Endodermal cell (in vitro differentiated cells): ENCODE measurements at places on chromosomes 16 and 17. TPM values are rescaled to one million over a fixed set of nuclear protein-coding genes. Genes with fewer than 3 reads are reported as not detected.

GRCh38 chr17:17354560-17355349 lies 51.6 kb downstream of the NT5M start:
- H3K4me3 ChIP-seq = no peak overlapping the region
- H3K27ac ChIP-seq = no peak overlapping the region
- H3K36me3 ChIP-seq = no peaks in the 10 kb centered on the region

OR3A3 gene
- not detected in 3 replicates for total RNA-seq

DNA sequence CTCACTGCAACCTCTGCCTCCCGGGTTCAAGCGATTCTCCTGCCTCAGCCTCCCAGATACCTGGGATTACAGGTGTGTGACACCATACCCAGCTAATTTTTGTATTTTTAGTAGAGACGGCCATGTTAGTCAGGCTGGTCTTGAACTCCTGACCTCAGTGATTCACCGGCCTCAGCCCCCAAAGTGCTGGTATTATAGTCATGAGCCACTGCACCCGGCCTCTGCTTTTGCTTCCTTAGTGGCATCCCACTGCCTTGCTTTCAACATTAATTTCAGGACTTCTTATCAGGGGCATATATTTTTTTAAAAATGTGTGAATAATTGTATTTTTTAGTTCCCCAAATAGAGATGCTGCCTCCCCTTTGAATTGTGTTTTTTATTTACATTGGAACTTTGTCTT lies 98.8 kb downstream of the SYCE1L start:
- no peaks in the 10 kb centered on the region for H3K4me1 ChIP-seq
- no peak overlapping the region for H3K27ac ChIP-seq
- peaks cover 37% of the 10 kb centered on the region for H3K36me3 ChIP-seq
- DNase-seq = no peak
- no peak overlapping the region for H3K4me3 ChIP-seq

TNFRSF12A gene
- total RNA-seq = 43.5 and 45.9 TPM in 2 replicates

- H3K4me3 ChIP-seq = no peak overlapping the region
- no peaks in the 10 kb centered on the region for H3K4me1 ChIP-seq
- H3K36me3 ChIP-seq = no peaks in the 10 kb centered on the region
- H3K27ac ChIP-seq = no peak overlapping the region
- peaks cover 58% of the 10 kb centered on the region for H3K27me3 ChIP-seq
- no peak for DNase-seq
Measured at GRCh38 chr16:6484935-6485334, 847.7 kb upstream of the RBFOX1 start.

- no peak overlapping the region for H3K4me3 ChIP-seq
- H3K36me3 ChIP-seq = no peaks in the 10 kb centered on the region
- no peak overlapping the region for H3K27ac ChIP-seq
- H3K27me3 ChIP-seq = peaks cover 10% of the 10 kb centered on the region
- H3K4me1 ChIP-seq = peaks cover 17% of the 10 kb centered on the region
Measured at GRCh38 chr16:51161440-51162195, 10.5 kb upstream of the SALL1 start.

TIMP2 gene
- 30.8 to 36.9 TPM (median 36.5 TPM) in 3 replicates for total RNA-seq

GRCh38 chr17:21508211-21508610 lies 132.1 kb downstream of the KCNJ12 start:
- H3K27ac ChIP-seq = no peak overlapping the region
- H3K4me1 ChIP-seq = no peaks in the 10 kb centered on the region

- no peak overlapping the region for H3K4me3 ChIP-seq
- no peaks in the 10 kb centered on the region for H3K36me3 ChIP-seq
- no peak overlapping the region for H3K27ac ChIP-seq
- no peak for DNase-seq
- H3K27me3 ChIP-seq = no peaks in the 10 kb centered on the region
- H3K4me1 ChIP-seq = peaks cover 3% of the 10 kb centered on the region
Measured at GRCh38 chr16:72997141-72997542, 50.8 kb downstream of the ZFHX3 start.

DNA sequence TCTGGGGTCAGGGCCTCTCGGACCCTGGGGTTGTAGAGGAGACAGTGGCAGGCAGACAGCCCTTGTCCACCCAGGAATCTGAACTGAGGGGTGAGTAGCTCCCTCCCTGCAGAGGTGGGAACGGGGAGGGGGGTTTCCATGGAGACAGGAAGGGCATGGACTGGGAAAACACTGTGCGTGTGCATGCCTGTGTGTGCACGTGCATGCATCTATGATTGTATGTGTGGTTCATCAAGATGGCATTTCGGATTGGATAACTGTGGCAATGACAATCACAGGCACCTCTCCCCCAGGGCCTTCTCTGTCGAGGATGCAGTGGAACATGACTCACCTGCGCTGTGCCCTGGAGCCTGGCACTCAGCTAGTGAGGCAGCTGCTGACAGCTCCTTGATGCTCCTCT lies 6.1 kb upstream of the CD300C start:
- H3K4me3 ChIP-seq = no peak overlapping the region
- H3K27ac ChIP-seq = peak overlapping the region; percentile 3
- DNase-seq = no peak
- no peaks in the 10 kb centered on the region for H3K4me1 ChIP-seq

- no peak overlapping the region for H3K27ac ChIP-seq
- peak; percentile 83 for DNase-seq
- H3K27me3 ChIP-seq = no peaks in the 10 kb centered on the region
- no peak overlapping the region for H3K4me3 ChIP-seq
- H3K36me3 ChIP-seq = peaks cover 2% of the 10 kb centered on the region
Measured at GRCh38 chr16:3101018-3101840, 2.1 kb upstream of the ZSCAN10 start.

KRT222 gene
- 2.3 to 3.2 TPM (median 3.0 TPM) in 3 replicates for total RNA-seq

DNA sequence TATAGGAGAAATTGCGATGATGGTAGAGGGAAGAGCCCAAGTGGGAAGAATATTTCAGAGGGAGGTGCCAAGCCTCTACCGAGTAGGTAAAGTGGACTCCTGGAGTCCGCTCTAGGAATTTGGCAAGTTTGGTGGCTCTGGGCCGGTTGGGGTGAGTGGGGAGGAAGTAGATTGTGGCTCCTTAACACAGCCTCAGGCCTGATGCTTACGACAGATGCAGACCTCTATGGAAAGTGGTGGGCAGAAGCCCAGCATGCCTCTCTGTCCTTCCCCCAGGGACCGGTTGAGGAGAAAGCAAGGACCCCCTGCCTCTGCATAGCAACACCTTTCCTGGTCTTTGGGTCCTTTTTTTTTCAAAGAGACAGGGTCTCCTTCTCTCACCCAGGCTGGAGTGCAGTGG lies 55.9 kb upstream of the SIAH1 start:
- no peak overlapping the region for H3K27ac ChIP-seq
- no peaks in the 10 kb centered on the region for H3K4me1 ChIP-seq
- DNase-seq = no peak
- H3K27me3 ChIP-seq = no peaks in the 10 kb centered on the region
- H3K36me3 ChIP-seq = no peaks in the 10 kb centered on the region
- H3K4me3 ChIP-seq = no peak overlapping the region

- peak overlapping the region; percentile 76 for H3K4me3 ChIP-seq
- DNase-seq = peak; percentile 81
- H3K4me1 ChIP-seq = peaks cover 29% of the 10 kb centered on the region
- H3K36me3 ChIP-seq = peaks cover 23% of the 10 kb centered on the region
Measured at GRCh38 chr17:82098939-82099763, 1.1 kb upstream of the FASN start.

DNA sequence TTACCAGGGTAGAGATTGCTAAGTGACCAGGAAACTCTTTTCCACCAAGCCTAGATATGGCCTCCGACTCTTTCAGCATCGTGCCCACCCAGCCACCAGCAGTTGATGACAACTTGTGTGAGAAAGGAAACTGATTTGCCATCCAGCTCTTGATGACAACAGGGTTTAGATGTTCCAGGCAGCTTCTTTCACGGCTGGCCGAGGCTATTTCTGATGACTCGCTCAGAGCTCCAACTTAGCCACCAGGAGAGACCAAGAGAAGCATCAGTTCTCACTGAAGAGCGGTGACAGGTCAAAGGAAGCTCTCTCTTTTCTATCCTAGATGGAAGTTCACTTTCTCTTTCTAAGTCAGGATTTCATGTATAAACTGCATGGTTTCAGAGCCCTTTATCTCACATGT lies 61.2 kb downstream of the MPHOSPH6 start:
- no peaks in the 10 kb centered on the region for H3K36me3 ChIP-seq
- DNase-seq = no peak
- no peaks in the 10 kb centered on the region for H3K4me1 ChIP-seq
- H3K27me3 ChIP-seq = peaks cover 19% of the 10 kb centered on the region
- H3K27ac ChIP-seq = no peak overlapping the region

PRKCB gene
- 0.38 to 1.7 TPM (median 0.76 TPM) in 3 replicates for total RNA-seq

DNA sequence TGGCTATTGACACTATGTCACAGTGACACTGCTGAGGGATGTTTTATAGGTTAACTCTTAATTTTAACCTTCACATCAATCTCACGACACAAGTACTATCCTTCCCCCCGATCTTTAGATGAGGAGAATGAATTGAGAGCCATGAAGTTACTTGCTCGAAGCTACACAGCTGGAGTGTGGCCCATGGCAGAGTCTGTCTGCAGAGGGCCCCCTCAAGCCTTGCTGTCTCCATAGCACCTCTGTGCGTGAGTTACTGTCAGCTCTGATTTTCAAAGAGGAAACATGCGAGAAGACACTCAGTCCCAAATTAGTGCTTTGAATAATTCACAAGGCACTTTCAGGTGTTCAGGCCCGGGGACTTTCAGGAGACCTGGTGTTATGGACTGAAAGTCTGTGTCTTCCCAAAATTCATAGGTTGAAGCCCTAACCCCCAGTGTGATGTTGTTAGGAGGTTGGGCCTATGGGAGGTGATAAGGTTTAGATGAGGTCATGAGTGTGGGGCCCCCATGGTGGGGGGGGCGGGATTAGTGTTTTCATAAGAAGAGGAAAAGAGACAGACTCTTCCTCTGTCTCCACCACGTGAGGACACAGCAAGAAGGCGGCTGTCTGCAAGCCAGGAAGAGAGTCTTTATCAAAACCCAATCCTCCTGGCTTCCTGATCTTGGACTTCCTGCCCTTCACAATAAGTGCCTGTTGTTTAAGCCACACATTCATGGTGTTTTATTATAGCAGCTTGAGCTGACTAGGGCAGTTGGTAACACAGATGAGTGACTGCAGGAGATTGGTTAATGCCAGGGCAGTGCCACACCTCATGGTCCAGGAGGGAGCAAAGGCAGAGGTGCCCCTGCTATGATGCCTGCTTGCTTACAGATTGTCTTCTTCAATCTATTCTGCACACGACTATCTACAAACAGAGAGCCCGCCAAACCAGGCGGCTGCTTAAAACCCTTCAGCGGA lies 281.8 kb downstream of the HAPSTR1 start:
- DNase-seq = peak; percentile 61
- no peaks in the 10 kb centered on the region for H3K36me3 ChIP-seq
- no peak overlapping the region for H3K4me3 ChIP-seq
